ENCODE measurements at places on chromosomes 4 and X. TPM values are rescaled to one million over a fixed set of nuclear protein-coding genes. Genes with fewer than 3 reads are reported as not detected.

DNA sequence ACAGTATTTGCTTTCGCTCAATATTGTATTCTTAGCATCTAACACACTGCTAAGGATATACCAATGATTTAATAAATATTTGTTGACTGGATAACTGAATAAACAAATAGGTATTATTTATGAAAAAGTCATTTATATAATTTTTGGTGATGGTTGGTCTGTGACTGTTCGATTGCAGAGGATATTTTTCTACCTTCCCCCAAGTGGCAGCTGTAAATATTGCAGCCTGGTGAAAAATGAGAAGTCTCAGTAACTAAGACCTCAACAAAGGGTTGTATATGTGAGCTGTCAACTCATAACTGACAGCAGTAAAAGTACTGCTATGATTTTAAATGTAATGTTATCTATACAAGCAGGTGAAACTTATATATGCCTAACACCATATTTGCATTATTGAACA, 36.0 kb downstream of the HTR2C start:
- H3K27me3 ChIP-seq = no peaks in the 10 kb centered on the region
- H3K4me1 ChIP-seq = no peaks in the 10 kb centered on the region
- DNase-seq = no peak
- no peak overlapping the region for H3K27ac ChIP-seq
- no peaks in the 10 kb centered on the region for H3K36me3 ChIP-seq
- no peak overlapping the region for H3K4me3 ChIP-seq

GRCh38 chrX:3811331-3812311, 98.2 kb upstream of the PRKX start:
- no peak for DNase-seq
- H3K27ac ChIP-seq = no peak overlapping the region
- H3K27me3 ChIP-seq = no peaks in the 10 kb centered on the region

GRCh38 chrX:23559975-23560374, 107.3 kb upstream of the PRDX4 start:
- H3K27me3 ChIP-seq = no peaks in the 10 kb centered on the region
- H3K4me1 ChIP-seq = no peaks in the 10 kb centered on the region
- DNase-seq = no peak
- H3K36me3 ChIP-seq = no peaks in the 10 kb centered on the region
- no peak overlapping the region for H3K4me3 ChIP-seq

DNA sequence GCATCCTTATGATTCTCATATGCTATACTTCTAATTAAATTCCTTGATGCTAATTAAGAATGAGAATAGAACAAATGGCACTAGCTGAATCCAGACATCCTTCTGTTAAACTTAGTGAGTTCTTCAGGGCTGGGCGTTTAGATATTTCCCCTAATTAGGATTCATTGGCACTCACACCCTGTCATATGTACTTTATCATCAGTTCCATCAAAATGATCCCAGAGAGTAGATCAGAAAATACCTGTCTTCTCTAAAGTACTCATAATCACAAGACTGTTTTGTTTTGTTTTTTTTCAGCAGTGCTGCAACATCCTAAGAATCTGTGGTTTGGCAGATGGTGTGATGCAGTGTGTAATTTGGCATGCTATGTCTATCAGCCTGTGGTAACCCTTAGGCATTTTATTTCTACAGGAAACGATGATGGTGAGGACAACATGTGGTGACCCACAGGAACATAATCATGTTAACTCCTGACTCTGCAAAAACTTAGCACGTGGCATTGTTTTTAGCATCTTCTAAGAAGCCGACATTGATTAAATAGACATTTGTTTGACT, 2528.4 kb downstream of the ARAP2 start:
- H3K4me3 ChIP-seq = no peak overlapping the region
- no peaks in the 10 kb centered on the region for H3K27me3 ChIP-seq
- H3K36me3 ChIP-seq = no peaks in the 10 kb centered on the region
- no peaks in the 10 kb centered on the region for H3K4me1 ChIP-seq
- H3K27ac ChIP-seq = no peak overlapping the region

Gene ASB12
- total RNA-seq = 0.14 TPM

Gene USP27X
- total RNA-seq = 1.7 TPM

Data from pancreas (tissue), 10 donors.